ENCODE measurements at places on chromosomes 5 and 9.
A peak's percentile ranks its signal among the peaks of the same experiment; 100 is the strongest.

DNA sequence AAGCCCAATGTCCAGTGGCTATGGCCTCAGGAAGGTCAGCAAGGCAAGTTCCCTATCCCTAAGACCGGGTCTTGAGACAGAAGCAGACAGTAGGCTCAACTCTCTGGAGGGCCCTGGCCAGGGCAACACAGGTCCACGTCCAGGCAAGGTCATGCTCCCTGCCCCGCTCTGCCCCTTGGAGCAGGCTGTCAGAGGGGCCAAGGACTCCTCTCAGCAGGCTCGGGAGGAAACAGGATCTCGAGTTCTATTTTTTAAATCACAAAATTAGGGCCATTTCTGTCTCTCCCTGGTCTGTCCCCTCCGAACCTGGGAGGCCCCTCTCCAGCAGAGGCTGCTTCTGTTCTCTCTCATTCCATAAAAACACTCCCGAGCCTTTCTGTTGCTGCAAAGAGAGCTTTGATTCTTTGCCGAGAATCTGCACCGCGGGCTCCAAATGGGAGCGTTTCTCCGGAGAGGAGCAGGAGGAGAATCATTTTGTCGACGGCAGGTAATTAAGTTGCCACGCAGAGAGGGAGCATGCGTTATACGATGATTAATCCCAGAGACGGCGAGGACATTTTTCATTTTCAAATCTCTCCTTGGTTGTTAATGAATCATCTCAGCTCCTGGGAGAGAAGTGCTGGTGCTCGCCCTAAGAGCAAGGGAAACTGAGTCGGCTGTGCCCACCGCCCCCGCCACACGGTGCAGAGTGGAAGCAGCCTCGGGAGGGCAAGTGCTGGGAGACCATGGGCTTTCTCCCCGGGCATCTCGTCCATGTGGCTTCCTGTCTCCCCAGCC lies 24.5 kb upstream of the FCN1 start:
- DNase-seq, result peak; percentile 2

GRCh38 chr9:136847826-136848392 lies 1.3 kb upstream of the PHPT1 start:
- DNase-seq, result peak; percentile 60

GRCh38 chr9:78280982-78281668 lies 15.8 kb upstream of the PSAT1 start:
- DNase-seq, result peak; percentile 32

DNA sequence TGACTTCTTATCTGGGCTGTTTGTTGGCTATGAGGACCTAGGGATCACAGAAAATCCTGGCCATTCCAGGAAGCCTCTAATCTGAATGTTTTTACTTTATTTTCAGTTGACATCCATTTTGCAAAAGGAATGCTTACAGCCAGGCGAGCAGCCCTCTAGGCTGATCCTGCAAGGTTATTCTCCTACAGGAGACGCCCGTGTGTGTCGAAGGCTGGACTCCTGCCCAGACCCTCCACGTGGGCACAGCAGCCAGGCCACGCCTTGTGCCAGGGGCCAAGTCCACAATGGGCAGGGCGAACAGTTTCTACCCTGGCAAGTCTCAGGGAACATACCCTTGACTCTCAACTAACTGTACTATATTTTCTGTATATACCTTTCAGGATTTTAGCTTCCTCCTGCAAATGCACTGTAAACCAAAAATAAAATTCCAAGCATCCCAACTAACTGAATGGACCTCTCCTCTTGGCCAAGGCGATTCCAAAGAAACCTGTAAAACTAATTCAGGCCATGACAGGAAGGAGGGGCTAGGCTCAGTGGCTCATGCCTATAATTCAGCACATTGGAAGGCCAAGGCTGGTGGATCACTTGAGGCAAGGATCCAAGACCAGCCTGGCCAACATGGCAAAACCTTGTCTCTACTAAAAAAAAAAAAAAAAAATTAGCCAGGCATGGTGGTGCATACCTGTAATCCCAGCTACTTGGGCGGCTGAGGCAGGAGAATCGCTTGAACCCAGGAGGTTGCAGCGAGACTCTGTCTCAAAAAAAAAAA lies 5.7 kb downstream of the CMBL start:
- DNase-seq, result no peak

GRCh38 chr5:148063861-148064260 lies at the start of gene SPINK5:
Gene SPINK5, plus strand, starts transcription at chr5:148063980. Its CDS starts 65 bp downstream, at chr5:148064045.
- DNase-seq, result no peak

GRCh38 chr5:2732850-2733249 lies 18.6 kb downstream of the IRX2 start:
- no peak for DNase-seq

- DNase-seq, result peak; percentile 69
Observed at GRCh38 chr9:112112519-112112918, 62.6 kb downstream of the SUSD1 start.

GRCh38 chr9:15889555-15889954 lies 336.7 kb downstream of the CCDC171 start:
- DNase-seq, result peak; percentile 11

- DNase-seq, result no peak
Observed at GRCh38 chr5:150024346-150024984, 23.9 kb downstream of the HMGXB3 start.

DNA sequence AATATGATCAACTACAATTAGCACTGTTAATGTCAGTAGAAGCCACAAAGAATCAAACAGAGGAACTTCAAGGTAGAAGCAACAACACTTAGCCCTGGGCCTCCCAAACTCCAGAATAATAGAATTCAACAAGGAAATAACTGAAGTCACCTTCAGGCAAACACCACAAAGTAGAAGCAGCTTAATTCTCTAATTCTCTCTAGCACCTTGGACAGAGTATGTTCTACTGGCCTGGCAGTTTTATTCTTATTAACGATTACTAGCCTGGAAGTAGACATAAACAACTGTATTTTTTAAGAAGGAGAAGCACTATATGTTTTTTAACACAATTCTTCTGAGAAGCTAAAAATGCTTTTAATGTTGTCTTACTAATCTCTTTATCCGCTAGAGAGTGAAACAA lies 911.9 kb downstream of the DTWD2 start:
- DNase-seq, result no peak
